ENCODE measurements at places on chromosomes 2 and 18. TPM values are rescaled to one million over a fixed set of nuclear protein-coding genes. Genes with fewer than 3 reads are reported as not detected.

DNA sequence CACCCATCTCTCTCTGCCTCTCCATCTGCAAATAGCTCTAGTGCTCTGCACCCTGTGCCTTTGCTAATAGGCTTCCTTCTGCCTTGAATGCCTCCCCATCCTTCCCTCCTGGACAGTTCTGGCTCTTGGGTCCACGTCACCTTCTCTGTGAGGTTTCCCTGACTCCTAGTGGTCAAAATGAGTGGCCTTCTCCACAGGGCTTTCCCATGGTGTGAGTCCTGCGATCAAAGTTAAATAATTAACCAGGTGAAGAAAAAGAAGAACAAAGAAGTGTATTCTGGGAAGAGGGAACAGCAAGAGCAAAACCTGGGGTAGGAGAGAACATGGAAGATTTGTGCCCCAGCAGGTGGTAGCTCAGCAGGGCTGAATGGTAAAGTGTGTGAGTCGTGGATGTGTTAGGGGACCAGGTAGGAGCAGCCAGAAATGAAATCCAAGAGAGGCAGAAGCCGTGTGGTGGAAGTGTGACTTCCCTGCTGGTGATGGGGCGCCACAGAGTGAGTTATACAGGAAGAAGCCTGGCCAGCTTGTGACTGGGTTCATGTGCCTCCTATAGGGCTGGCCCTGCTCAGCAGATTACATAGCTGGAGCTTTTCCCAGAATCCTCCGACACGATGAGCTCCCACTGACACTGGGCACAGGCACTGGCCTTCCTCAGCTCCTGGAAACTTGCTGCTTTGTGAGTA lies 93.8 kb upstream of the LDAH start:
- peak; percentile 9 for DNase-seq

Gene TMBIM1
- 107 TPM for total RNA-seq

GRCh38 chr18:31977270-31977872 lies 34.4 kb upstream of the TRAPPC8 start:
- DNase-seq: peak; percentile 72

- no peak for DNase-seq
Observed at GRCh38 chr2:71895320-71896161, 252.1 kb downstream of the CYP26B1 start.

DNA sequence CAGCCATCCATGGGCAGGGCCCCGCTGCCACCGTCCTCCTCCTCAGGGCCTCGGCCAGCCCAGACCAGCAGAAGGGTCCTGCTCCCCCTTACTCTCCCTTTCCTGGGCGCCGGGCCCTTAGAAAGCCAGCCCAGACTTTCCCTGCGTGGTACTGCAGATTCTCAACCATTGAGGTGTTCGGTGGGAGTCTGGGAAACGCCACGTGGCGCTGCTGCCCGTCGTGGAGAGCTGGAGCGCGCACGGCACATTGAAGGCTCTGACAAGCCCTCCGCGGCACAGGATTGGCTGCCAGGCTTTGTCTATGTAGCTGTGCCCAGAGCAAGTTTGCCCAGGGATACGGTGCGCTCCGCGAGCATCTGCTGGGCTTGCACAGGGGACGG lies 10.4 kb upstream of the KLHL30 start:
- DNase-seq: no peak

DNA sequence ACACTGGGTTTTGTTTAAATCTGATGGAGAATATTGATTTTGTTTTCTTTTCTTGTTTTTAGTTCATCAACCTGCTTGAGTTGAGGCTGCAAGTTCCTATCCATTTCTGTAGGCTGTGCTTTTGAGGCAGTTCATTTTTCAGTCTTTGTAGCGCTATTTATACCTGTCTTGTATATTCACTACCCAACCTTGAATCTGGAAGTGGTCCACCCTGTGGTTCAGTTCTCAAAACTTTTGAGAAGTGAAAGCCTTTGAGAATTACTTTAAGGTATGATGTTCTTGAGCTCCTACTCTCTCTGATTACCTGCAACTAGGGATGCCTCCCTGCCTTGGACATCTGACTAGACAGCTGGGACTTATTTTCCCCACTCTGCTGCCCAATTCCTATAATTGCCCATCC lies 53.5 kb upstream of the KCNE4 start:
- DNase-seq: no peak

GRCh38 chr2:231250698-231251097 lies 52.3 kb downstream of the ARMC9 start:
- no peak for DNase-seq

- no peak for DNase-seq
Observed at GRCh38 chr2:27518113-27518781, 21.6 kb downstream of the GCKR start.

DNA sequence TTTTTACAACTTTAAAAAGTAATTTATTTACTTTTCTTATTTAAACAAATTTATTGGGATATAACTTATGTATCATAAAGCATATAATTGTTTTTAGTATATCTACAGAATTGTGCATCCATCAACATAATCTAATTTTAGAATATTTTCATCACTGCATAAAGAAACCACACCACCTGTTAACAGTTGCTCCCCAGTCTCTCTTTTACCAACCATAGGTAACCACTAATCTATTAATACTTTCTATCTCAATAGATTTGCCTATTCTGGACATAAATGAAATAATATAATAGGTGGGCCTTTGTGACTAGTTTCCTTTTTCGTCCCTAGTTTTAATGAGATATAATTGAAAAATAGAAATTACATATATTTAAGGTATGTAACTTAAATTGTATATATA lies 90.6 kb downstream of the ADAM23 start:
- DNase-seq: no peak

DNA sequence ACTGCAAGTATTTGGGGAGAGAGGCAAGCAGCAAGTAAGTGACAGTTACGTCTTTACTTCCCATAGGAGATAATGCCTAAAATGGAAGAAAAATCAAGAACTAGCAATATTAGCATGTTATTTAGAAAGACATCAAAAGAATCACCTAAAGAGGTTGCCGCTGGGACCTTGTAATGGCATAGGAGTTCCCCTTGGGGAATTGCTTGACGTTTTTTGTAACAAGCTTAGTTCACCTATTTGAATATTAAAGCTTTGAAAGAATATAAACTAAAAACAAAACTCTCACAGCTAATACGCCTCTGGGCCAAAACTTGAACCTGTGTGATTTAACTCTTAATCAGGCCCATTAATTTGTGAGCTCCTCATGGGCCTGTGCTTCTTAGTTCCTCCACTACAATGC lies 89.0 kb downstream of the AAK1 start:
- no peak for DNase-seq

Gene PEX13
- 13.7 TPM for total RNA-seq

GRCh38 chr2:39020383-39020782 lies 100.5 kb downstream of the SOS1 start:
- DNase-seq: no peak

- no peak for DNase-seq
Observed at GRCh38 chr2:111119822-111120252, 877 bp upstream of the BCL2L11 start.

Data from fibroblast of the aortic adventitia (primary cell).